ENCODE measurements at places on chromosomes 1 and 21.
A peak's percentile ranks its signal among the peaks of the same experiment; 100 is the strongest.

- DNase-seq, result no peak
These were observed 42.2 kb downstream of the FHAD1 start for GRCh38 chr1:15289251-15289651.

DNA sequence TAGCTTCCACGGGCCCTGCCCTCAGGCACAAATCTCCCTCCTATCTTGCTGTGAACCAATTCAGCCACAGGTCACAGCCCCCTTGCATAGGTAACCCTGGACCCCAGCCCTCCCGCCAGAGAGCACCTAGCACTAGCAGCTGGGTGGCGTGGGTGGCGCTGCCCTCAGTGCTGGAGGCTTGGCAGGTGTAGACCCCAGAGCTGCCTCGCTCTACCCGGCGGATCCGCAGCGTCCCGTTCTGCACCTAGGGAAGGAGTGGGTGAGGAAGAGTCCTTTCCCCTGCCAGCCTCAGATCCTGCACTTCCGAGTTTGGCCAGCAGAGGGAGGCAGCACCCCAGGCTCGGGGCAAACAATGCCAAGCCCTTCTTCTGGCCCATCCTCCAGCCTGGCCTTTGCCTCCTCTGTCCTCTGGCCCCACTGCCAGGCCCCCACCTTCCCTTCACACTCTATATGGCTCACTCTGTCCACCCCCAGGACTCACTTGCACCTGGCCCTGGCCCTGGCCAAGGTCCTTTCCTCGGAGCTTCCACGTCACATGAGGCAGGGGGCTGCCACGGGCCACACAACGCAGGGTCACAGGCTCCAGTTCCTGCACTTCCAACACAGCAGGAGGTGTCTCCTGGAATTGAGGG lies 9.0 kb downstream of the IGSF9 start:
- no peak for DNase-seq

GRCh38 chr1:212514056-212514614 lies 81.4 kb downstream of the NENF start:
- no peak for DNase-seq

GRCh38 chr21:46142582-46143473 lies 12.6 kb downstream of the FTCD start:
- DNase-seq, result no peak

- DNase-seq, result no peak
These were observed 39.6 kb downstream of the FCER1A start for GRCh38 chr1:159341736-159342135.

DNA sequence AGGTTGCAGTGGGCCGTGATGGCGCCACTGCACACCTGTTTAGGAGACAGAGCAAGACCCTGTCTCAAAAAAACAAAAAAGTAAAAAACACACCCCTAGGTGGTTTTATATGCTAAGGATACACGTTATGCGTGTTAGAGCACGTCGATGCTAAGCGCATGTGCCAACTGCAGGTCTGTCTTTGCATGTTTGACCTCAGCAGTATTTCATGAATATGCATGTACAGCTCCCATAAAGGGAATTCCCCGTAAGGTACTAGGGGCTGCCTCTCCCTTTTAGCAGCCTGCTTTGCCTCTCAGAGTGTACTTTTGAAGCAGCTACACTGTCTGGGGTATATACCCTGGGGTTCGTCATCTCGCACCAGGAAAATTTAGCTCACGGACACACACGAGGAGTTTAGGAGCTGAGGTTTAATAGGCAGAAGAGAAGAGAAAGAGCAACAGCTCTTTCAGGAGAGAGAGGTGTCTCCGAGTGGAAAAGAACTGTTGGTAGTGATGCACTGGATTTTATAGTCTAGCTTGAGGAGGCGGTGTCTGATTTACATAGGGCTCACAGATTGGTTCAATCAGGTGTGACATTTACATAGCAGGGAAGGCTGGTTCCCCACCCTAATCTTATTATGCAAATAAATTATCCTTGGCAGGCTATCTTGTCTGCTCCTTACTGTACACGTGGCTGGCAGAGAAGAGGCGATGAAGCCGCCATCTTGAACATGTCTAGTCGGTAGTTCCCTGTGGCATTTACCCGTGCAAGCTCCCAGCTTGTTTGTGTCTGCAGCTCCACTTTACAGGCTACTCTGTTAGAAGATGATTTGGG lies 4.2 kb upstream of the OTUD3 start:
- no peak for DNase-seq

DNA sequence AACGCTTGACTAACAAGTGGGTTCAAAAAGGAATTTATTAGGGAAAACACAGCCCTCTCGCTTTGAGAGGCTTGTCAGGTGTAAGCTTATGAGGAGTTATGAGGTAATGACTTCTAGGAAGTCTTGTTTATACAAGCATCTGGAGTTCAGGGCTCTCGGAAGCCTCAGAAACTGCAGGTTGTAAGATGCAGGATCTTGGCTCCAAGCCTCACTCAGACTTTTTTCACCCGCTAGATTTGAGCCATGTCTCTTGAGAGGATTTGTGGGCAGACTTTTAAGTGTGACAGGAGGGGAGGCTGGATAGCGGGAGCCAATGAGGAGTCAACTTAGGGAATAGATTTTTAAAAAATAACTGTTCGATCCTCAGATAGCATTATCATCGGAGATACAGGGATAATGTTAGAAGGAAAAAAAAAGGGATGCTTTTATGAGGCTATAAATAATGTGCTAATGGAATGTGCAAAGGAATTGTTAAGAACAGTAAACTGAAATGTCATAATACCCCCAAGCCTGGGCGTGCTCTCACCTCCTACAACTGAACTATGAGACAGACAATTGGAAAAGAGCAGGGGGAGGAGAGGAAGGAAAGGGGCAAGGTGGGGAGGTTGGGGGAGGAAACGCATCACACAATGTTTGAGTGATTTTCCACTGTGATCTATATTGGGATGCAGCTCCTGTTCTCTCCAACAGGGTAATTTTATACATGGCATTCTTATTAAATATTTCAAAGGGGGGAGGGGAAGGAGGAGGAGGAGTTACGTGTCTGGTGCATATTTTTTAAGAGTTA lies 107.4 kb upstream of the ESRRG start:
- no peak for DNase-seq

DNA sequence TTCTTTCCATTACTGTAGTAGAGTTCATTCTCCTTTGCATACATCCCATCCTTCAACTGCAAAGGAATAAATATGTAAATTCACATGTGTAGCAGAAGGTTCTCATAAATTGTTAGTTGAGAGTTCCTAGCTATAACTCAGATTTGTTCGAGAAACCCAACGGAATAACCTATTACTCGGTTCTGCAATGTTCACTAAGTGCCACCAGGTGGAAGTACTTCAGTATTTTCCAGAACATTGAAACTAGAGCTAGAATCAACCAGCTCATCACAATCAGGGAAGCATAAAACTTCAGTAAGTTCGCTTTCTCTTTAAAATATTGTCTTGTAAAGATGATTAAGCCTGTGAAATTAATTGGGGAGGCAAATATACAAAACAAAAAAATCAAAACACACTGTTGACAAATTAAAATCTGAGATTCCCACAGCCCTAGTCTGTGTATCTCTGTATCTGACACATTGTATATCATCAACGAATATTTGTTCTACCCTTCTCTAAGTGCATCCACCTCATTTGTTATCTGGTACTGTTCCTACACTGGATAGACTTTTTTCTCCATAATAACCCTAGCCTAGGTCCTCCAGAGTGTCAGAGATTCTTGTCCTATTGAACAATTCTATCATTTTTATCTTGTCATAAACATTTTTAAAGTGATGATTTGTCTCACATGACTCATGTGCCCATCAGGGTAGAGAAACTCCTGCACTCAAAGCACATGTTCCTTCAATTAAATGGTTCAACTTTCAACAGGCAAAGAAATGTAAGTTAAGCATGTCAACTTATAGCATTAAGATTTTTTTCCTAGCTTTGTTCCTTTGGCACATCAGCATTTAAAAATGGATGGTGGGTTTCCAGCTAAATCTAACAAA lies 31.9 kb downstream of the MROH9 start:
- DNase-seq, result peak; percentile 36

DNA sequence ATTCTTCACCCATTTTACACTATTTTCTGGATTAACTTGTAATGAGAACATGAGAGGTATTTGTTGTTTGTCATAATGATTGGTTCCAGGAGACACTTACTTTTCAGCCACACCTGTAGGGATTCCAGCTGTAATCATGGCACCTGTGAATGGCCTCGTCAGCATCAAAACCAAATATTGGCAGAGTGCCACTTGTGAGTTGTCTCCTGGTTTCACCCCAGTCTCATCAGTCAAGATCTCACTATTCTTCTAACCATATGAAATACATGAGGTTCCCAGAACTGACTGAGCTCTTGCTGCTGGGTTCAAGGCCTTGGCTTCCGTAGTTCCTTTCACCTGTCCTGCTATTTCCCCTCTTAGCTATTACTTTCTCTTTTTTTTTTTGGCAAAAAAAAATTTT lies 246.6 kb upstream of the ADGRL2 start:
- DNase-seq, result no peak

- no peak for DNase-seq
These were observed 5.0 kb downstream of the PALMD start for GRCh38 chr1:99650773-99651437.

DNA sequence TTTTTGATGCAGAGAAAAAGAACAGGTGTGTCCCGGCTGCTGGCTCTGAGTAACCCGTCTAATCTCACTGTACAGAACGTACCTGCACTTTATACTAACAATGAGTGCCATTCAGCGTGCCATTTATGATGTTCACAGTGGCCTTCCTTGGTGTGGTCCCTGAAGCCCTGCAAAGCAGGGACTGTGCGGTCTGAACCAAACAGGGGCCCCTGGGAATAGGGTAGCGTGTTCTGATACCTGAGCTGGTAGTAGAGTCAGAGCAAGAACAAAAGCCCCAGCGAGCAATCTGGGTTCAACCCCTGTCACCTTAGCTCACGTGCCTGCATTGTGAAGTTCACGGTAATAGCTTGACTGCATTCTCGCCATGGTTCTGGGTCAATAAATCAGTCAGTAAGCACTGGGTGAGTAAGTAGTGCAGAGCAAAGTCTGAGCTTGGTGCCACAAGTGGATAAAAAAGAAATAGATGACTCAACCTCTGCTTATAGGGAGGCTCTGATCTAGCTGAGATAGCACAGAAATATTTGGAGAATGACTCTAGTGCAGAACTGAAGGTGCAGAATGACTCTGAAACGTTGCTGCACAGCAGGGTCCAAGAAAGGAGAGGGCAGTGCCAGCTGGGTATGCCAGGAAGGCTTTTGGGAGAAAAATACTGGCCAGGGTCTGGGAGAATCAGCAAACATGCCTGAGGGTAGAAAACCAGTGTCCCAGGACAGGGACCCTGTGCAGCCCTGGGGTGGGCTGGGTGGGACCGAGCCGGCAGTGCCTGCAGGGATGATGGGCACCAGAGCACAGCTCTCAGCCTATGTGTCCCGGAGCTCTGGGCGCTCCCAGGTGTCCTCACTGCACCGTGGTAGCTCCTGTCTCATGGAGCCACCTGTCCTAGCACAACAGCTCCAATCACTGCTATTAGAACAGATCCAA lies 125.9 kb downstream of the RHOU start:
- peak; percentile 44 for DNase-seq

- no peak for DNase-seq
These were observed 37.6 kb upstream of the CTBS start for GRCh38 chr1:84611796-84612195.

- DNase-seq, result no peak
These were observed 546.4 kb downstream of the OMA1 start for GRCh38 chr1:58000116-58000515.

DNA sequence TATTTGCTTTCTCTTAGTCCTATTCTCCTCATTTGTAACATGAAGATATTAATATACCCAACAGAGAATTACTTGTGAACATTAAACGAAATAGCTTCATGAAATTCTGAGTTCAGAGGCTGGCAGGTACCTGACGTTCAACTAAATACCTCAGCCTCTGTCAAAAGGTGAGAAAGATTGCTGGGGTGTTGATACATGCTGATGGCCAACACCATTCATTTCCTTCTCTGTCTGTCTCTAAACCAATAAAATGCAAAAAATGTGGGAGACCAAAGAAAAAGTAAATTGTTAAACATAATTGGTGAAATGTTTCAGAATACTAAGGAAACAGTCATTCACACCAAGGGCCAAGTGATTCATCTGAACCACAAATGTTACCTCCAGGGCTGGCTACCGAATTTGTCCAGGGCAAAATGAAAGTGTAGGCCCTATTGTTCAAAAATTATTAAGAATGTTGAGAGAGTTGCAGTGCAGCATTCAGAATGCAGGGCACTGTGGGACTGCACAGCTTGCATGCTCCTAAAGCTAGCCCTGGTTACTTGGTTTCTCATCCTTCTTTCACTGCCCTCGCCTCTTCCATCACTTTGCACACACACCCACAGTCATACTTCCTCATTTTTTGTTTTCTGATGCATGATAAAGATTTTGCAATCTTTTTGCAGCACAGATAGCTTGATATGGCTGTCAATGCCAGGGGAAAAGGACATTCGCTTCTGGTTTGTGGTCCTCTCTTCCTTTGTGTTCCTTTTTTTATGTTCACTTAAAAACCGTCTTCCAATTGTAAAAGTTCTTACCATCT lies 414.3 kb upstream of the NR5A2 start:
- no peak for DNase-seq

GRCh38 chr1:107687849-107688753 lies 276.9 kb downstream of the VAV3 start:
- DNase-seq, result peak; percentile 24

- no peak for DNase-seq
These were observed 683.2 kb upstream of the TPTE start for GRCh38 chr21:9837946-9838737.

- peak; percentile 74 for DNase-seq
These were observed 51.2 kb upstream of the ADAM30 start for GRCh38 chr1:119947468-119947867.

GRCh38 chr1:22163564-22163963 lies 20.7 kb upstream of the WNT4 start:
- DNase-seq, result no peak

DNA sequence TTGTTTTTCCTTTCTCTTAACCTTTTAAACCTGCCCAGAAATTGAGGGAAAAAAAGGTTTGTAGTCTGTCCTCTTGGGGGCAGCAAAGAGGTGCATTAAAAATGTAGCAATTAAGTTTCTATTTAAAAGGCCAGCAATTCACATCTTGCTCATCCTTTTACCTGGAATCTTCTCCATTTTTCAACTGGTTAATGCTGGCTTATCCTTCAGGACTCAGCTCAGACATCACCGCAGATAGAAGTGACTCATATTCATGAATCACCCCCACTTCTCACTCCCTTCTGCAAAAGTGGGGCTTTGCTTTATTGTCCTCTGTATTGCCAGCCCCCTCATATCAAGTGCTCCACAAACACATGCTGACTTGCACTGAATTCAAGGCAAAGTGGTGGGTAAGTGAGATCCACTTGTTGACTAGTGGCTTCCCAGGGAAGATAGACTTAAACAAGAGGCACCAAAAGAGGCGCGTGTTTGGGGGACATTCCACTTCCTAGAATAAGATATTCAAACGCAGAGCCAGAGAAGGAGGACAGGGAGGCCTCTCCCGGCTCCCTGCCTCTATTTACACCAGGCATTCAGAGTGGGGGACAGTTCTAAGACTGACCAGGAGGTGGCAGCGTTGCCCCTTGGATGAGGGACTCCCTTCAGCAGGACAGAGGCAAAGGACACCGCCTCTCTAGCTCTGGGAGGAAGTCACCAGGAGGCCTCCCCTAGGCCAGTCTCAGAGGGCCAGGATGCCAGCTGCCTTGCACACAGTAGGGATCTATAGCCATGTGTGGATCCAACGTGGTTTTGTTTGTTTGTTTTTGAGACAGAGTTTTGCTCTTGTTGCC lies 23.2 kb upstream of the ZNF648 start:
- DNase-seq, result peak; percentile 54

- DNase-seq, result no peak
These were observed 1.2 kb downstream of the GPR88 start for GRCh38 chr1:100538913-100539835.

Data from stromal cell of bone marrow (primary cell).